Smooth muscle cell of the brain vasculature (primary cell): ENCODE measurements at places on chromosomes 3 and 15.

DNA sequence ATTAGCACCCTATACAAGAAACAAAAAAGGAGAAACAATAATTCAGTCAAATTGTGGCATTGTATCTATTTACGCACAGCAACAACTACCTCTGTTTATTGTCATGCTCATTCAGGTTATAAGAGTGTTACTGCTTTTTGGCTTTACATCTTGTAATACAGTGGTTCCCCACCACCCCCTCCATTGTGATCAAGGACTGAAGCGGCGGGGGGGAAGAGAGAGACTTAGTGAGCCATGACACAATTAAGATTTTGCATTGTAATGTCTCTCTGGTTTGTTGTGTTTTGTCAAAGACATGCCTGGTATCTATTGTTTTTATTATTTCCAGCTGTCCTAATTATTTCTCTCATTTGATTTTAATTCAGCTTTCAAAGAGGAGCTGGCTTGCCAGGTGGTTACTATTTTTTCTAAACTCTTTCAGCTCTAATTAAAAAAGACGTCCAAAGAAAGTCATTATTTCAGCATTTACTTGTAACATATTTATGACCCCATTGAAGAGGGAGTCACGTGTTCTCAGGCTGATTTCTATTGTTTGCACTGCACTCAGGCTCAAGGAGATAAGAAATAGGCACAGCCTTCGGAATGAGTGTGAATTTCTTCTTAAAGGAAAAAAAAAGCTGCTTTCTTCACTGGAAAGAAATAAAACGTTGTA lies 234.4 kb upstream of the TBL1XR1 start:
- DNase-seq, result no peak

GRCh38 chr3:128487813-128488635 lies 5.0 kb downstream of the GATA2 start:
- no peak for DNase-seq

DNA sequence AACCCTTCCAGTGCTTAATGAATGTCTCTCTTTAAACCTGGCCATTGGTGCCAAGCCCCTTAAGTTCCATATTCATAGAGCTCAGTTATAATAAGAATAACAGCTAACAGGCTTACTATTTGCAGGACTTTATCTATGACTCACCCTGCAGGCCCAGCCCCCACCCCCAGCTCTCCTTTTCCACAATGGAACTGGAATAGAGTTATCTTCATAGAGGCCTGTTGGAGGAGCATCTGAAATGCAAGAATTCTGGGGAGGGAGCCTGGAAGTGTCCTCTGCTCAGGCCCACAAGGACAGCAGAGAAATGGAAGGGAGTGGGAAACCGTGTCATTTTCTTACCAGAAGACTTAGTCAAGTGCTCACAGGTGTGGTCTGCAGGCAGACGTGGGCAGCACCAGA lies 52.8 kb downstream of the SEMA5B start:
- no peak for DNase-seq

DNA sequence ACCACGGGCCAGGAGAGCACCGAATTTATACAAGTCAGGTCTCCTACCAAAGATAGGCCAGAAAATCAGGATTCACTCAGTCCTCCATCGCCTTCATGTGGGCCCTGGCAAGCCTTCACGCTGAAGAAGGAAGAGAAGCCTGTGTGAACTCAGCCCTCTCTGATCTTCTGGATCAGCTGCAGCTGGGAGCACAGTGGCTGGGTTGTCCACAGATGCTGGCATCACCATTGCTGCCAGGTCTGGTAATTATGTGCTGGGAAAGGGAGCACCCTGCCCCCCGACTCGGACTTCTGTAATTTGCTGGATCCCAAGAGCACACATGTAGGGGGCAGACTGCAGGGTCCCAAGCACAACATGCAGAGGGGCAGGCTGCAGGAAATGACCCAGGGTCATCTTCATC lies 12.4 kb upstream of the PDE8A start:
- DNase-seq, result no peak

DNA sequence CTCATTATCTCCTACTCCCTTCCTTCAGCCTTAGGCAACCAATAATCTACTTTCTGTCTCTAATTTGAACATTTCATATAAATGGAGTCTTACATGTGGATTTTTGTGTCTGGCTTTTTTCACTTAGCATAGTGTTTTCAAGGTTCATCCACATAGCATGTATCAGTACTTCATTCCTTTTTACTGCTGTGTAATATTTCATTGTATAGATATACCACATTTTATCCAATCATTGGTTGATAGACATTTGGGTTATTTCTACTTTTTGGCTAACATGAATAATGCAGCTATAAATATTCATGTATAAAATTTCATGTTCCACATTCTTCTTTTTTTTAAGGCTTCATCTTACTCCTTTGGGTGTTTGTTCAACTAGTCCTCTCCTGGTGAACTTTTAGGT lies 20.2 kb downstream of the DBR1 start:
- no peak for DNase-seq

DNA sequence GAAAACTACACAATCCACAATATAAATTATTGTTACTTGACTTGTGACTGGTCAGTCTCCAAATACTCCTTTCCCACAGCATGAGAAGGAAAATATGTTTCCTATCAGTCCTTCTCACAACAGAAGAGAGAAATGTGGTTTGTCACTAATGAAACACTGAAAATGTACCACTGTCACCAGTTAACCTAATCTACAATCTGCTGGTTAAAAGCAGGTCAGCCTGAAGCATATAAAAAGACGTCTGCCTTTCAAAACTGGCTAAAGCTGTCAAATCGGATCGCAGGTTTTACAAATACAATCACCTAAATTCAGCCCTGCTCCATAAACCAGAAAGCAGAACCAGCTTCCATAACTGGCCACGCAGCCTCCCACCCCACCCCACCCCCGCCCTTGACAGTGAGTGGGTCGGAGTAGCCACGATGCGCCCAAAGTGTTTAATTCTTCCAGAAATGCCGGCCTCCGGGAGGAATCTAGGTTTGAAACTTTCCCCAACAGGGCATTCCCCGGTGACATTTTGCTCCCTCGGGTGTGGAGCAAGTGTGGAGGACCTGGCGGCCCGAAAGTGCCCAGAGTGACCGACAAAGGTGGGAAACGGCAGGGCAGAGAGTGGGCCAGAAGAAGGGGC lies 682 bp downstream of the ETFA start:
- no peak for DNase-seq

- DNase-seq, result no peak
These were observed 965 bp downstream of the FLNB start for GRCh38 chr3:58009026-58009748.
